ENCODE measurements at places on chromosomes 12 and 14. TPM values are rescaled to one million over a fixed set of nuclear protein-coding genes. Genes with fewer than 3 reads are reported as not detected.
A peak's percentile ranks its signal among the peaks of the same experiment; 100 is the strongest.

The RNFT2 gene
- 2.4 TPM for total RNA-seq

The GPR162 gene
- 4.6 TPM for total RNA-seq

The TAS2R31 gene
- 0.99 TPM for total RNA-seq

The IL31 gene
- not detected for total RNA-seq

The HOXC11 gene
- 2.2 TPM for total RNA-seq

The ASPG gene
- total RNA-seq = not detected

The OTOGL gene
- total RNA-seq = 0.05 TPM

DNA sequence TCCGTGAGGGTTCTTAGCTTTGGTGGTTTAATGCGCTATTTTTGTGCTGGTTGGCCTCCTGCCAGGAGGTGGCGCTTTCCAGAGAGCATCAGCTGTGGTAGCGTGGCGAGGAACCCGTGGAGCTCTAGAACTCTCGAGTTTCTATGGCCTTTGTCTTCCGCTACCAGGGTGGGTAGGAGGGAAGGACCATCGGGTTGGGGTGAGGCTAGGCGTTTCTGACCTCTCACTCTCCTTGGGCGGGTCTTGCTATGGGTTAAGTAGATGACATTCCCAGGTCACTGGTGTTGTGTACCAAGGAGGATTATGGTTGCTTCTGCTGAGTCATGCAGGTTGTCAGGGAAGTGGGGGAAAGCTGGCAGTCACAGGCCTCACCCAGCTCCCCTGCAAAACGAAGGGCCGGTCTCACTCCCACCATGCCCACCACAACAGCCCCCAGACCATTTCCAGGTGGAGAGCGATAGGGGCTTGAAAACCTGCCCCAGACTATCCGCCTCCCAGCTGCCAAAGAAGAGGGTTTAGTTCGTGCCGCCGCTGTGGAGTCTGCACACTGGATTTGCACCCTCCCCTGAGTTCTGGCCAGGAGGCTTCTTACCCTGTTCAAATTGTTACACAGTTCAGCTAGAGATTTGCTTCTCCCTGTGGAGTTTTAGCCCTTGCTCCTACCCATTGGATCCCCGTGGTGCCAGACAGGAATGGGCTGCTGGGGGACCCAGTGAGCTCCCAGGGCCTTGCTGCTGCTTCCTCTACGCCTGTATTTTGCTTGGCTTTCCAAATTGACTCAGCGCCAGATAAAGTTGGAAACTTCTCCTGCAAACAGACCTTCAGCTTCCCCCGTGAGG is 21.9 kb downstream of the RNFT2 start:
- no peak for DNase-seq

DNA sequence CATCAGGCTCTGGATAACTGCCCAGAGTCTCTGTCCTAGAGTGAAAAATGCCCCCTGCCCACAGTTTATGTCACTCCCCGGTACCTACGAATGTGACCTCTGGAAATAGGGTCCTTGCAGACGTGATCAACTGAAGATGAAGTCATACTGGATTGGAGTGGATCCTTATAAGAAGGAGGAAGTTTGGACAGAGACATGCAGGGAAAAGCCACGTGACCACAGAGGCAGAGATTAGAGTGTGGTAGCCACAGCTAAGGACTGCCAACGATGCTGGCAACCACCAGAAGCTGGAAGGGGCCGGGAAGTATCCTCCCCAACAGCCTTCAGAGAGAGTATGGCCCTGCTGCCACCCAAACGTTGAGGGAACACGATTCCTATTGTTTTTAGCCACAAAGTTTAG is 101.2 kb upstream of the NCOR2 start:
- DNase-seq = peak; percentile 58

DNA sequence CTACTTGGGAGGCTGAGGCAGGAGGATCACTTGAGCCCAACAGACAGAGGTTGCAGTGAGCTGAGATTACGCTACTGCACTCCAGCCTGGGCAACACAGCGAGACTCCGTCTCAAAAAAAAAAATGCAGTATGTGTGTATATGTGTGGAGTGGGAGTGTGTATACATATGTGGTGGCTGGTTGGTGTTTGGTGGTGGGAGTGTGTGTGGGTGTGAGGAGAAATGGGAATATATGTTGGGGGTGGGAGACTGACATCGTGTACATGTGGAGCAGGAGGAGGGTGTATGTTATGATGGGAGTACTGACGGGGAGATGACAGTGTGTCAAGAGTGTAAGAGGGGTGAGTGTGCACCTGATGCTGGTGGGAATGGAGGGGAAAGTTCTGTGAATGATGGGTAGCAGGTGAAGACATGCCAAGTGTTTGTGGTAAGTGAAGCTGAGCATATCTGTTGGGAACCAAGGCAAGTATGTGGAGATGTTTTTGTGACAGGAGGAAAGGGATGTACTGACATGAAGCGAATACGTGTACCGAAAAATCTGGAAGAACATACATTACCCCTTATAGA is 4.2 kb downstream of the PNMA1 start:
- no peak for DNase-seq

DNA sequence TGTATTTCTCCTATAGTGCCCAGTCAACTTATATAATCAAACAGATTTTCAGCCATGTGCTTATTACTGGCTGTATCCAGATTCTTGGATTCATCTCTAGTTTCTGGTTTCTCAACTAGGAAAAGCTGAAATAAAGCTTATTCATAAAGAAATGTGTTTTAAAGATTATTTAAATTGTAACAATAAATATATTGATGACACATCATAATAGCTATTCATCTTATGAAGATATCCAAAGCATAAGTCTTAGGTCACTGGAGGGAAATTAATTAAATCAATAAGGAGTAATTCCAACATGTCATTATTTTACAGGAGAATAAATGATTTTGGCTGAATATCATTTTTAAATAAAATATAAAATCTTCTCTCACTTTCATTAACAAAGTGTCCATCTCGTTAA is 32.1 kb upstream of the KRR1 start:
- no peak for DNase-seq

DNA sequence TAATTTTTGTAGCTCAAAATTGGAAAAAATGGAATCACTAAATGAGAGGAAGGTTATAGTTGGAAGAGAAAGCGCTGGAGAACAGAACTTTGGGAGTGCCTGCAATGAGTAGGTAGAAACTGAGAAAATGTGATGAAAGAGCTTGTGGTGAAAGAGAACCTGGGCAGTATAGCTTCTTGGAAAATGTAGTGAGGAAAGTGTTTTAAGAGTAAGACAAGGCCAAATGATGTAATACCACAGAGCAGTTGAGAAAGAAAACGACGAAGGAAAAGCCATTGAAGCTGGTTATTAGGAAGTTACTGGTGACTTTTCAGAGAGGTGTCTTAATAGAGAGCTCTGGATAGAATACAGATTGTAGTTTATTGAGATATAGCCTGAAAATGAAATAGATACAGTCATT is 255.3 kb downstream of the AEBP2 start:
- no peak for DNase-seq

GRCh38 chr12:6688543-6688998 is 604 bp downstream of the ZNF384 start:
- DNase-seq = no peak

DNA sequence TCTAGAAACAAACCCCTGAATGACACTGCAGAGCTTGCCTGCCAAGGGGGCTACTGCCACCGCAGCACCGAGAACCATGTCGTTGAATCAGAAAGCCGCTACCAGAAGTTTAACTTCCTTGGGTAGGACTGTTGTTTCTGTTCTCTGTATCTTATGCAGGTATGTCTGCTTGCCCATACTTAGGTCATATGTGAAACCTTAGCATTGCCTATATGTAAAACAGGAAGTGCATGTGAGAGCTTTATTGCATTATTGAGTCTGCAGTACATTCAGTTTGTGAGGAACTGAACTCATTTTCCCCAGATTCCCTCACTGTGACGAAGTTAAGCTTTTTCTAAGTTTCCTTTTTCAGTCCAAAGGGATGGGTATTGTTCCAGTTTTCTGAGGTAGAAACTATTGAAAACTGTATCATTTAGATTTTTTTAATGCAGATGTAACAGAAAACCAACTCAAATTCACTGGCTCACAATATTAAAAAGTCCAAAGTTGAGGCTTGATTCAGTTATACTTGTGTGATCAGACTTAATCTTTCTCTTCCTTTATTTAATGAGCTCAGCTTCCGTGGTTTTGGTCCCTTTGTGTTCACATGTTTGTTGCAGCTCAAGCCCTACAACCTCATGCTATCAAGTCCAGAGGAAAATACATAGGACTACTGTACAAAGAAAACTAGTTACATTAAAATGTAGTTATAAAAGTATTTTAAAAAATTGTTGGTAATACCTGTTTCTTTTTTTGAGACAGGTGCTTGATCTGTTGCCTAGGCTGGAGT is 6.9 kb downstream of the FBXO34 start:
- peak; percentile 42 for DNase-seq

- no peak for DNase-seq
These were observed 813.0 kb downstream of the GALC start for GRCh38 chr14:87179936-87180335.

DNA sequence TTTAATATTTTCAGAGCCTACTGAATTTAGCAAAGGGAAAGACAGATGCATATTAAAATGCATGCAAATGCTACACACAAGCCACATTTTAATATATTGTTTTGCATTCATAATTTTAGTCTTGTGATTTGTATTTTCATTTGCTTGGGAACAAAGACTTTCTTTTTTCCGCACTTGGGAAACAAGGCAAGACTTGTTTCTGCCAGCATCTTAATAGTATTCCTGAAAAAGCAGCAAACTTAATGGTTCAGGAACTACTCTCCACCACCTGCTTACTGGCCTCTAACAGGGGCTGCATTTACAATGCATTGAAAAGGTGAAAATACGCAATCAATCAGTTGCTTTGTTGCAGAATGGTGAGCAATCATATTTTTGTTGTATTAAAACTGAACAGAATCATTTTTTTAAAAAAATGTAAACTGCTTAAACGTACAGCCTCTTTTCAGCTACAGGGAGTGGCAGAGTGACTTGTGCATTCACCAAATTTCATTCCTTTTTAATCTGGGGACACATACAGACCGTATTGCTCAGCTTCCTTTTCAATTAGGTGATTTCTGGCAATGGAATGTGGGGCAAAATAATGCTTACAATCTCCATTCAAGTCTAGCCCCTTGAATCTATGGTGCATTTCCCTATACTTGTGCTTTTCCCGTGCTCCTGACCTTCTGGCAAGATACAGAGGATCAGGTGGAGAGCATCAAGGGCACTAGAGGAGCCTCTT is 144.1 kb upstream of the BTG1 start:
- peak; percentile 39 for DNase-seq

- no peak for DNase-seq
These were observed 43.0 kb downstream of the SMOC1 start for GRCh38 chr14:69922198-69922597.
